Coronary artery (tissue), 2 donors: ENCODE measurements at places on chromosomes 1 and 21.

- DNase-seq = no peak
Measured at GRCh38 chr1:241605146-241605805, 34.9 kb downstream of the CHML start.

GRCh38 chr1:153553830-153554541 lies 4.9 kb upstream of the S100A3 start:
- DNase-seq = no peak

GRCh38 chr1:145877923-145878486 lies 7.7 kb downstream of the ANKRD35 start:
- DNase-seq = no peak

GRCh38 chr1:68142036-68142435 lies 90.3 kb downstream of the WLS start:
- DNase-seq = no peak

DNA sequence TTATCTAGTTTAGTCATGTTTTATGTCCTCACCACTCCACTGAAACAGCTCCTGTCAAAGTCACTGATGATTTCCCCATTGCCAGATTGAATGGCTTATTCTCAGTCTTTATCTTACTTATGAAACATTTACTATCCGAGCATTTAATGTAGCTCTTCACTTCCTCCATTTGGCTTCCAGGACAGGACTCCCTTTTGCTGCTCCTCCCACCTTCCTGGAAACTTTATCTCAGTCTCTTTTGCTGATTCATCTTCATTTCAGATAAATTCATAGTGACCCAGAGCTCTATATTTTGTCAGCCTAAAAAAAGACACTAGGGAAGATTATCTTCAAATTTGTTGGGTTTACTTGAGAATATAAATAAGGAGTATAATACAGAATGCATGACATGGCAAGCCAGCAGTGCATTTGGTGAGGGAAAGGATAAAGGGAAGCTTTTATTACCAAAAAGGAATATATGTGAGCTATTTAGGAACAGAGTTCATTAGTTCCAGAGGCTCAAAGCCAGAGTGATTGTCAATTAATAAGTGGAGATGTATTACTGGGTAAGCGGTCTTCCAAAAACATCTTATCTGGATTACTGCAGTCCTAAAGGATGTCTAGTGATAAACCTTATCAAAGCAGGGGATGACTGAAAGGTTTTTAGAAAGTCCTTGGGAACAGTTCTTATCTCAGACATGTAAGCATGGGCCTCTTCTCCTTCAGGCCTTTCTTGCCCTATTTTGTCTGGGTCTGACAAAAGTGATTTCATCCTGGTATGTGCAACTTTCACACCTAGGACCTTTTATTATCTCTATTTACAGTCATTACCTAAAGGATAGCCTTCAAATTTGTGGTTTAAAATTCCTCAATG lies 25.6 kb downstream of the IL23R start:
- no peak for DNase-seq

- no peak for DNase-seq
Measured at GRCh38 chr1:207309745-207310273, 11.7 kb upstream of the CD55 start.

GRCh38 chr1:96365596-96366390 lies 355.8 kb upstream of the PTBP2 start:
- no peak for DNase-seq

DNA sequence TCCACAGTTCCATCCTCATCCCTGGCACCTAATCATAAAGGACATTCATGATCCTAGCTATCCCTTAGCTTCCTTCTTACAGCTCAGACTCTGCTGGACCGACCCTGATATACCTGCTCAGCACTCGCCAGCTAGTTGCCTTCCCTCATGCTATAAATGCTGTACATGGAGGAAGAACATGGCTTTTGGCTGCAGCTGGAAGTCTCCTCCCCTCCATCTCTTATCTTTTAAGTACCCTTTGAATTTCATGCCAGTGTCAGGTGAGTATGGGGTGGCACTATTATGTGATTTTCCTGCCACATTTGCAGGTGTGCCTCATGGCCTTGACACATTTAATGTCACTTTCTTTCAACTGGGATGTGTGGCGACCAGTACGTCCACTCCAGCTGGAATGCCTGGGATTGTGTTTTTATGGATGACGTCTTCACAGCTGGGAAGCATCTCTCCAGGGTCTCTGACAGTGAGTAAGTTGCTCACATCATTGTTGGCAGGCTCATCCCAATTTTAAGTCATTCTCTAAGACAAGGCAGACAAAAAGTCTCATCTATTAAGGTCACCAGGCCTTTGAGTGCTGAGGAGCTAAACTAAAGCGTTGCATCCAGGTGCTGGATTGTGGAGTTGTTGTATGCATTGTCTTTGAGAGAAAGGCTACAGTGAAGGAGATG lies 43.4 kb downstream of the RUNX1 start:
- DNase-seq = no peak
